ENCODE measurements at places on chromosomes 13 and 19.
A peak's percentile ranks its signal among the peaks of the same experiment; 100 is the strongest.

- peak; percentile 15 for DNase-seq
Observed at GRCh38 chr13:32019612-32020233, 11.9 kb upstream of the FRY start.

GRCh38 chr13:23243066-23243465 is 62.3 kb downstream of the SGCG start:
- no peak for DNase-seq

DNA sequence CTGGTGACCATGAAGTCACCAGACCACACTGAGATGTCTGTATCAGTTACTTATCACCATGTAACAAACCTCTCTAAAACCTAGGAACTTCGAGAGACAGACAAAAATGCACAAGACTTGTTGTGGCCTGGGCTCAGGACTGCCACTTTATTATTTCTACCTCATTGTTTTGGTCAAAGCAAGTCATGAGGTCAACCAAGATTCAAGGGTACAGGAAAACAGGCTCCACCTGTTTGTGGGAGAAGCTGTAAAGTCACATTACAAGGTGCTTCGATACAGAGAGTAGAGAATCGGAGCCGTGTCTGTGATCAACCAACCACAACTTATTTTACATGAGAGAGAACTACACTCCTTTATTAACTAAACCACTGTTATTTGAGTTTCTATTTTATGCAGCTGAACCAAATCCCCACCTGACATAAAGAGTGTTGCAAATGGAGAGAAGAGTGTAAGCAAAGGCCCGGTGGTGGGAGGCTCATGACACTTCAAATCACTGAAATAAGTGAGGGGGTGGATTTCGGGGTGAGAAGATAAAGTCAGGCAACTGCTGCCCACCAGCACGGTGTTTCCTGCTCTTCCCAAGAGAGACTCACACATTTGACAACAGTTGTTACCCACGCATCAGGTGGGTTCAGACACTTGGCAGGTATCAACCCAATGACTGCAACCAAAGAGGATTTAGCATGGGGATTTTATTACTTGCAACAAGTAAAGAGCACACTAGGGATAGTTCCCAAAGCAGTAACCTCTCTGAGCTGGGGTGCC is 39.0 kb upstream of the IGSF23 start:
- DNase-seq, result no peak

GRCh38 chr19:30419568-30420180 is 47.5 kb downstream of the ZNF536 start:
- DNase-seq, result no peak

DNA sequence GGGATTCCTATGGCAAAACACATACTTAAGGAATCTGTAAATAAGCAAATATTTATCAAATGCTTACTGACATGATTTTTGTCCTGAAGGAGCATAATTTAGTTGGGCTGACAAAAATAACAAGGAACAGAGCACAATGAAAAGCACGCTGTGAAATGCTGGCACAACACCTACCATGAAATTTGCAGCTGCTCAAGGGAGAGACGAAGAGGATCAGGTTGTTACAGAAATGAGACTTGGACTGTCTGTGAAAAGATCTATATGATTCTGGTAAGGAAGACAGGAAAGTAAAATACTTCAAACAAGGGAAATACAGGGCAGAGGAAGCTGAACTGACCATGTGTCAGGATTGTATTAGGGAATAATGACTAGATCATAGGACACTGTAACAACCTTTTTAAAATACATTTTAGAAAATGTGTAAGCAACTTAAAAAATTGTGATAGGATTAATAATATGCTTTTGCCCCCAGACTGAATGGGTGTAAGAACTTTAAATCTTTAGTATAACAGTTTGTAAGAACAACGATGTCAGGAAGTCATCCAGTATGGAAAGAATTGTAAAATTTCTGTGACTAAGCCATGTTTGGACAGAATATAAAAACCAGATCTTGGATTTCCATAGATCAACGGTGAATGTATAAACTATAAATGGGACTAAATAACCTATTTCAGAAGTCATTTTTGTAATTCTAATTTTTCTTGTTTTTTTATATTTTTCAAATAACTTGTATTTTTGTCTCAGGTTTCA is 1556.0 kb downstream of the EFNB2 start:
- no peak for DNase-seq

GRCh38 chr19:18687740-18688465 is 4.4 kb downstream of the CRTC1 start:
- no peak for DNase-seq

DNA sequence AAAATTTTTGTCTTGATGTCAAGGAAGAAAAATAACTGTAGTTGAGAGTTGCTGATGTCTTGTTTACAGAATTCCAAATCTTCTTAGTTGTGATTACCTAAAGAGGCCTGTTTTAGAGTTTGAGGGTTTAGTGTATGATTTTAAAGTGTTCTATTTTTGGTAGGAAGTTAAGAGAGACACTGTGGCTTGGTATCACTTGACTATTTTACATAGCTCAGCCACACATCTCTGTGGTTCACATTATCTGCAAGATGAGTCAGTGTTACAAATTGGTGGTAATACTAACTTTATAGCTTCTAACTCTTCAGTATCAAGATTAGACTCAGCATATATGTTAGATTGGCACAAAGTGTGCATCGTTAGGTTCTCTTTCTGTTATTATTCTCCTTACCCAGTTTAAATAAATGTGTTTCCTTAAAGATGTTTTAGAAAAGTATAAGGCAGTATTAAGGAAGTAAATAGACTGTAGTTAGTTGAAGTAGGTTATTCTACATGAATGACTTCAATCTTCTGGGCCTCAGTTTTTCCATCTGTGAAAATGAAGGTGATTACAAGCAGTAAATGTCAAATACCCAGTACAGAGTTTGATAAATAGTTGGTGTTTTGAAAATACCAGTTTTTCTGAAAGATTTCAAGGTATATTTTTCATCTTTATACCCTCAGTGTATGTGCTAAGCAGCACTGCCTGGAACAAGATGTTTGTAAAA is 33.4 kb downstream of the COG6 start:
- DNase-seq, result no peak

DNA sequence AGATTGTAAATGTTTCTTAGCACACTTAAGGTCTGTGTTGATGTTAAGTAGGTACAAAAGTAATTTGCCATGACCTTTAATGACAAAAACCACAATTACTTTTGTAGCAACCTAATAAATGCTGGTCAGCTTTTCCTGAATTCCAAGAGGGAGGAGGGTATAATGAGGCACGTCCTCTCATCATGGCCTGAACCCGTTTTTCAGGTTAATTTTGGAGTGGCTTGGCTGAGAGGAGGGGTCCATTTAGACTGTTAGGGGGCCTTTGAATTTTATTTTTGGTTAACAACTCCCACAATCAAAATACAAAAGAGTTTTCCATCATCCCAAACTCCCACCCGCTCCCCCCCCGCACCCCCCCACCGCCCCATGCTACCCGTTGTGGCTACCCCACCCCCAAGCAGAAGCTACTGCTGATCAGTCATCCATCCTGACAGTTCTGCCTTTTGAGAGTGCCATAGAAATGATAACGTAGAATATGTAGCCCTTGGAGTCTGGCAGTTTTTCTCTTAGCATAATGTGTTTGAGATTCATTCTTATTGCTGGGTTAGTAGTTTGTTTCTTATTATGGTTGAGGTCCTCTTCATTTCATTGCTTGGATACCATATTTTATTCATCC is 14.4 kb upstream of the PLEKHF1 start:
- no peak for DNase-seq

GRCh38 chr13:106491928-106492587 is 43.4 kb downstream of the EFNB2 start:
- no peak for DNase-seq

- DNase-seq, result no peak
Observed at GRCh38 chr19:11949201-11949600, 15.6 kb upstream of the ZNF763 start.

- DNase-seq, result no peak
Observed at GRCh38 chr19:12953799-12954611, 3.0 kb downstream of the GADD45GIP1 start.

DNA sequence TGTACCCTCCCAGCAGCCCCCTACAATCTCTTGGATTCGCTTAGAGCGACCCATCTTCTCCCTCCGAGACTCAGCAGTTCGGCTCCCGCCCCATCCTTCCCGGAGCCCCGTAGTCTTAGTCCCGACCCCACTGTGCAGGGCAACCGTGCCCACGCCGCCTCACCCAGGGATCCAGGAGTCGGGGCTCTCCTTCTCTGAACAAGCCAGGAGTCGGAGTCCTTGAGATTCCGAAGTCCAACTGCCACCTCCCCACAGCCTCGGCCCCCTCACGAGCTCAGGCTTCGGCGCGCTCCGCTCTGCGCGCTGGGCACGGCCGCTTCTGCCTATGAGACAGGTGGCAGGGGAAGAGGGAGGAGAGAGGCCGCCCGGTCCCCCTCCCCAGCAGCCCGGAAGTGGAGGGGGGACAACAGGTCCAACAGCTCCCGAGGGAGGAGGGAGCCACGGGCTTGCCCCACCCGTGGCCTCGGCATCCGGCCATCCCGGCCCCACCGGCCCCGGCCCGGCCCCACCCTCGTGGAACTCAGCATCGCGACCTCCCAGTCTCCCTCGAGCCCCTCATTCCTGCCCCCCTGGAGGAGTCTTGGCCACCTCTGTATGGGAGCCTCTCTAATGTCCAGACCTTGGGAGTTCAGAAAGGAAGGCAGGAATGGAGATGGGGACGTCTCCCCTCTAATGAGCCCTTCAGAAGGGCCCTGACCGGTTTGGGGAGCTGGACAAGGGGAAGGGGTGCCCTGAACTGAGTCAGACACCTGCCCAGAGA is at the start of gene PHLDB3:
Gene PHLDB3, minus strand, starts transcription at position 321 of the 760 bp plus-strand sequence. CDS start 628 bp downstream, outside the sequence.
- no peak for DNase-seq

DNA sequence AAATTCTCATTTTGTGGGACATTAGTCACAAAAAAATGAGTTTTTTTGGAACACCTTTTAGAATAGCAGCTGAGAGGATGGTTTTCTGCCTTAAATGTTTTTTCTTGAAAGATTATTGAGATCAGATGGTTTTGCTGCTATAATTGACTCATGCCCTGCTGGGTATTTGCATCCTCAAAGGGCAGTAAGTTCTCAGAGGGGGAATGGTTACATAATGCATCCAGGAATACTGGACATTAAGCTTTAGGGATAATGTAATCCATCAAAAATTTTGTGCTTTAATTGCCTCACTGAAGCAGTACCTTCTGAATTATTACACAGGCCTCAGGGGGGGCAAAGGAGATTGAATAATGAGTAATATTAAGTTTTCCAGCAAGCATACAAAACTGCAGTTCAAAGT is 866.3 kb upstream of the SPRY2 start:
- DNase-seq, result no peak

- no peak for DNase-seq
Observed at GRCh38 chr19:33152176-33152575, 20.3 kb downstream of the WDR88 start.

DNA sequence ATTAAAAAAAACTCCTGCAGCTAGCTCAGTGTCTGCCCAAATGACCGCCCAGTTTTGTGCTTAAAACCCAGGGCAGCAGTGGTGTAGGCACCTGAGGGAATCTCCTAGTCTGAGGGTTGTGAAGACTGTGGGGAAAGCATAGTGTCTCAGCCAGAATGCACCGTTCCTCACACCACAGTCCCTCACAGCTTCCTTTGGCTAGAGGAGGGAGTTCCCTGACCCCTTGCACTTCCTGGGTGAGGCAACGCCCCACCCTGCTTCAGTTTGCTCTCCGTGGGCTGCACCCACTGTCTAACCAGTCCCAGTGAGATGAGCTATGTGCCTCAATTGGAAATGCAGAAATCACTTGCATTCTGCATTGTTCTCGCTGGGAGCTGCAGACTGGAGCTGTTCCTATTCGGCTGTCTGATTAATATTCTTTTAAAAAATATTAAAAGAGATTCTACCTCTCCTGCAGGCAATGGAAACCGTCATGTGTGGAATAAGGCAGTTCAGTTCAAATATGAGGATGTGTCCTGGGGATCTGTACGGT is 645.7 kb downstream of the FGF9 start:
- no peak for DNase-seq

DNA sequence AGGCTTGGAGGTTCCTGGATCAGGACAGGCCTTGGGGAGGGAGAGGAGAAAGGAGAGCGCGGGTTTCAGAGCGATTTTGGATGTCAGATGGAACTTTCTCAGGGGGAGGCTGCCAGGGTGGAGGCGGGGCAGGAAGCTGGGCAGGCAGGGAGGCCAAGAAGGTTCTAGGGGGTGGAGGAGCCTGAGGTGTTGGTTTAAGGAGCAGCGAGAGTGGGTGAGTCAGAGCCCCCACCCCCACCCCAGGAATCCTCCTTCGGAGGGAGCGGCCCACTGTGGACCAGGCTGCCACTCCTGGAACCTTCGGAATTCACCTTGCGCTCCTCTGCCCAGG is 15.9 kb upstream of the NOP53 start:
- no peak for DNase-seq

DNA sequence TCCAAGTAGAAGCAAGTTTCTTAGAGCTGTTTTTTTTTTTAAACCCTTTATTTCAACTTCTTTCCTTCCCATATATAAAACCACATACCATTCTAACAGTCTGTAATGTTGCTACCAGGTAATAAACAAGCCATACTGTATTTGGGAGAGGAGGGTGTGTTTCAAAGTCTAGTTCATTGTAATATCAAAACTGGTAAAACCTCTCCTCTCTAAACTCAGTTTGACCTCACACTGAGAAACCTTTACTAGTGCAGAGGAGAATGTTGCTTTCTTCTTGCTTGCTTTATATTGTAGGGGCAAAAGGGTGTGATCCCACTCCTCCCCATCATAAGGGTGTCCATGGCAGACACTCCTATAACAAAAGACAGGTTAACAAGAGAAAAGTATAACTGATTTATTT is 155.1 kb downstream of the GGACT start:
- DNase-seq, result no peak

GRCh38 chr19:32404933-32405430 is 588 bp upstream of the DPY19L3 start:
- DNase-seq, result no peak

- DNase-seq, result no peak
Observed at GRCh38 chr19:4896372-4896771, 6.3 kb downstream of the ARRDC5 start.

DNA sequence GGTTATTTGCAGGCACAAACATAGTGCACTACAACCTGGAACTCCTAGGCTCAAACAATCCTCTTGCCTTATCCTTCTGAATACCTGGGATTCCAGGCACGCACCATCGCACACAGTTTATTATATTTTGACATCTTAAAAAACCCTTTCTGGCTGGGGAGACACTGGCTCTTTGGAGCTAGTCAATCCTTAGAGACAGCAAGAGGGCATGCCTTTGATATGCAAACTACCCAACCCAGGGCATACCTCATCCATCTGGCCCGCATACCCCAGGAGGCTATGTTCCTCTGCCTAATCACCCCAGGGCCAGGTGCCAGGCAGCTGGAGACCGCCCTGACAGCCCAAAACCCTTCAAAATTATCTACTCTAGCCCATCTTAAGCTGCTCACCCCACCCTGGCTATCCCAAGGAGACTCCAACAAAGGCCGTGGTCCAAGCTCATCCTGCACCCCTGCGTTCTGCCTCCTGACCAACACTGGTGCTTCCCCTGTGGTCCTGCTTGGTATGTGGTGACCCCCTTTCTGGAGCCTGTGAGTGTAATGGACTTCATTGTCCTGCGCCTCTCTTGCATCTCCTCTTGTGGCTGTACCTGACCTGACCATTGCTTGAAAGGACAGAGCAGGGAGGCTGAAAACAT is 86.4 kb downstream of the RGCC start:
- DNase-seq, result no peak

Measured in NCI-H1092 (cell line).